Brain (organoid and tissue), 16 donors: ENCODE measurements at places on chromosomes 7 and 10.

- DNase-seq: peak; percentile 83
Measured at GRCh38 chr10:79148452-79149344, 79.9 kb downstream of the ZMIZ1 start.

DNA sequence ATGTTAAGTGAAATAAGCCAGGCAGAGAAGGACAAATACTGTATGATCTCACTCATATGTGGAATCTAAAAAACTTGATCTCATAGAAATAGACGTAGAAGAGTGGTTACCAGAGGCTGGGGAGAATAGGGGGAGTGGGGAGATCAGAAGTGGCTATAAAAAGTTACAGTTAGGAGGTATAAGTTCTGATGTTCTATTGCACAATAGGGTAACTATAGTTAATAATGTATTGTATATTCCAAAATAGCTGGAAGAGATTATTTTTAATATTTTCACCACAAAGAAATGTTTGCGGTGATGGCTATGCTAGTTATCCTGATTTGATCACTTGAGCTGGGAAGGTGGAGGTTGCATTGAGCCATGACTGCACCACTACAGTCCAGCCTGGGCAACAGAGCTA, 53.8 kb downstream of the SLC18A2 start:
- no peak for DNase-seq

DNA sequence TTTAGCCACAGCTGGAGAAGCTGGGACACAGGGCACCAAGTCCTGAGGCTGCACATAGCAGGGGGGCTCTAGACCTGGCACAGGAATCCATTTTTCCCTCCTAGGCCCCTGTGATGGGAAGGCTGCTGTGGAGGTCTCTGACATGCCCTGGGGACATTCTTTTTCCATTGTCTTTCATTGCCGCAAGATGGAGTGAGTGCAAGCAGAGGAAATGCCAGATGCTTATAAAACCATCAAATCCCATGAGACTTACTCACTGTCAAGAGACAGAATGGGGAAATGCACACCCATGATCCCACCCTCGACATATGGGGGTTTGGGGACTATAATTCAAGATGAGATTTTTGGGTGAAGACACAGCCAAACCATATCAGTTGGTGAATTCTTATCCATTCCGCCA, 94.7 kb upstream of the FERD3L start:
- no peak for DNase-seq

- DNase-seq: peak; percentile 15
Measured at GRCh38 chr7:51246258-51247245, 70.1 kb downstream of the COBL start.

DNA sequence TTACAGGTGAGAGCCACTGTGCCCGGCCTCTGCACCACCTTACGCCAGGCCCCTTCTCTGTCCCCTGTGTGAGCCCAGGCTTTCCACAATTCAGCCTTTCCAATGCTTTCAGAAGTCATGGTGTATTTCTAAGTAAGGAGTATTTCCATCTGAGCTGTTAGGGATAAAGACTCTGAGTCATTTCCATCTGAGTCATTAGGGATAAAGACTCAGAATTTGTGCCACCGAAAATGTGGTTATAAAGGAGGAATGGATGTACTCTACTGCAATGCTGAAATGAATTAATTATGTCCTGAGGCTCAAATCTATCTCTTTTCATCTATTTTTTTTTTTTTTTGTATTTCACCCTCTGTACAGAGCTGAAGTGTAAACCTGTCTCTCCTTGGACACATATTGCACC, 84.0 kb downstream of the GATA3 start:
- DNase-seq: peak; percentile 25

- DNase-seq: no peak
Measured at GRCh38 chr10:128000471-128001362, 93.8 kb downstream of the PTPRE start.

- no peak for DNase-seq
Measured at GRCh38 chr7:30703756-30704155, 21.5 kb upstream of the CRHR2 start.

DNA sequence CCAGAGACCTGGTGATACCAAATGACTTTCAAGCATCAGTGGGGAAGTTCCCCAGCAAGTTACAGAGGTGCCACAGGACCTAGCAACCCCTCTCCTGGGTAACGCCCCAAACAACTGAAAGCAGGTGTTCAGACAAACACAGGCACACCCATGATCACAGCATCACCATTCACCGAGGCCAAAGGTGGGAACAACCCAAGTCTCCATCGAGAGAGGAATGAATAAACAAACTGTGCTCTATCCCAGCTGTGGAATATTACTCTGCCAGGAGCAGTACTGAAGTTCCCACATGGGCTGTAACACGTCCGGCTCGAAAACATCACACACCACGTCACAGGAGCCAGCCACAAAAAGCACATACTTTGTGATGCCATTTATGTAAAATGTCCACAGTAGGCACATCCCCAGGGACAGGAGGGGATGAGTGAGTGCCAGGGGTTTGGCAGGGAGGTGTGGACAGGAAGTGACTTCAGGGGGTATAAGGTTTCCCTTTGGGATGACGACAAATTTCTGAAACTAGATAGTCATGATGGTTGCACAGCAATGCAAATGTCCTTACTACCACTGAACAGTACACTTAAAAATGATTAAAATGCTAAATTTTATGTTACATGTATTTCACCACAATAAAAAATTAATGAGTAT, 222.8 kb downstream of the TNS3 start:
- DNase-seq: no peak

GRCh38 chr7:36602934-36603887, 121.1 kb downstream of the AOAH start:
- DNase-seq: no peak
